ENCODE measurements at places on chromosomes 12 and 14.
A peak's percentile ranks its signal among the peaks of the same experiment; 100 is the strongest.

- no peak for DNase-seq
Measured at GRCh38 chr12:84802161-84802560, 110.4 kb downstream of the SLC6A15 start.

DNA sequence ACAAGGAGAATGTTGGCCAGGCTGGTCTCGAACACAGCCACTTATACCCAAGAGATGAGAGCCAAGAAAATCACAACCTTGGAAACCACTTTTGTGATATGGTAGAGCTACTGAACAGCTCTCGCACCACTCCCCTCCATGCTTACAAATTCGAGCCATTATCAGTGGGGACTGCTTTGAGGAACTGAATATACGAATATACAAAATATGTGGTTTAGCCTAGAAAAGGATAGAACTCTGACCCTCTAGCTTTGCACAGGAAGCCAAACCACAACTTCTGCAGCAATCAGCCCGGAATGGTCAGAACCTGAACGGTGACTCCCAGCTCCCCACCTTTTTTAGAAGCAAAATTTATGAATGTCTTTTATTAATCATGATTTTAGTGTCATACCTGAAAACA lies 129.8 kb upstream of the TMEM132C start:
- no peak for DNase-seq

- DNase-seq: no peak
Measured at GRCh38 chr12:15806826-15807225, 17.6 kb upstream of the EPS8 start.

GRCh38 chr14:28744126-28744525 lies 22.5 kb upstream of the FOXG1 start:
- DNase-seq: no peak

GRCh38 chr14:54579621-54580020 lies 12.7 kb downstream of the SAMD4A start:
- DNase-seq: no peak

- no peak for DNase-seq
Measured at GRCh38 chr14:103653805-103654204, 24.8 kb downstream of the KLC1 start.

- no peak for DNase-seq
Measured at GRCh38 chr12:75704664-75705063, 193.3 kb upstream of the KRR1 start.

GRCh38 chr14:92199763-92200162 lies 78.0 kb downstream of the CPSF2 start:
- DNase-seq: no peak

GRCh38 chr12:96221391-96221790 lies 27.2 kb downstream of the ELK3 start:
- DNase-seq: no peak

- DNase-seq: no peak
Measured at GRCh38 chr12:93980711-93981110, 167.7 kb upstream of the PLXNC1 start.

GRCh38 chr12:49673446-49674317 lies 33.5 kb downstream of the FMNL3 start:
- DNase-seq: no peak

- DNase-seq: peak; percentile 30
Measured at GRCh38 chr14:59189091-59189785, 771 bp downstream of the DAAM1 start.

All from stimulated activated CD4-positive, alpha-beta T cell treated with anti-CD3 and anti-CD28 coated beads, Interleukin-4, amount 100 ng/mL, for 4 hours (primary cell).